ENCODE measurements at places on chromosomes 11 and 22.

DNA sequence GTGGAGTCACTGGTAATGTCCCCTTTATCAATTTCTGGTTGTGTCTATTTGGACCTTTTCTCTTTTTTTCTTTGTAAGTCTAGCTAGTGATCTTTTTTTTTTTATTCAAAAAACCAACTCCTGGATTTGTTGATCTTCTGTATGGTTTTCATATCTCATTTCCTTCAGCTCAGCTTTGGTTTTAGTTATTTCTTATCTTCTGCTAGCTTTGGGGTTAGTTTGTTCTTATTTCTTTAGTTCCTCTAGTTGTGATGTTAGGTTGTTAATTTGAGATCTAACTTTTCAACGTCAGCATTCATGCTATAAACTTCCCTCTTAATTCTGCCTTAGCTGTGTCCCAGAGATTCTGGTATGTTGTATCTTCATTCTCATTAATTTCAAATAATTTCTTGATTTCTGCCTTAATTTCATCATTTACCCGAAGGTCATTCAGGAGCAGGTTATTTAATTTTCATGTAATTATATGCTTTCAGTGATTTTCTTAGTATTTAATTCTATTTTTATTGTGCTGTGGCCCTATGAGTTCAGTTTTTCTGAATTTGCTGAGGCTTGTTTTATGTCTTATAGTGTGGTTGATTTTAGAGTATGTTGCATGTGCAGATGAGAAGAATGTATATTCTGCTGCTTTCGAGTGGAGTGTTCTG, 29.0 kb downstream of the PI4KA start:
- no peak for DNase-seq

DNA sequence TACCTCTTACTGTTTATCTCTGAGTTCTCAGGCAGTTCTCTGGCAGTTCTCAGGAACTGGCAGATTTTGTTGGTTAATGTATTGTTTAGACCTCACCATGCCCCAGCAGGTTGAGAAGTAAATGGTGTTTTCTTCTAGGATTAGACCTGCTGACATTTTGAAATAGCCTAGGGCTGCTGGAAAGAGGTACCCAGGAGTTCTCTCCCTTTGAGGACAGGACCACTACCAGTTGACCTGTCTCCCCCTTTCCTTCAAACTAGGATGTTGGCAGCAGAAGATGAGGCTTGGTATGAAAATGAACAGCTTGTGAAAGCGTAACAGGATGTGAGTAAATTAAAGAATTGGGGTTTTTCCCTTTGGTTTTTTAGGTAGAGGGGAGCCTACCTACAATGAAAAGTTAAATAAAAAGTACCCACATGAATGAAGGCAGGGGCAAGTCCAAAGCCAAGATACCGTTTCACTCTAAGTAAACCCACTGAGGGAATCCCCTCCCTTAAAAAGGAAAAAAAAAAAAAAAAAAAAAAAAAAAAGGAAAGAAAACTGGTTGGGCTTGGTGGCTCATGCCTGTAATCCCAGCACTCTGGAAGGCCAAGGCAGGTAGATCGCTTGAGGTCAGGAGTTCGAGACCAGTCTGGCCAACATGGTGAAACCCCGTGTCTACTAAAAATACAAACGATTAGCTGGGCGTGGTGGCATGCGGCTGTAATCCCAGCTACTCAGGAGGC, 96.2 kb downstream of the PDHX start:
- no peak for DNase-seq

DNA sequence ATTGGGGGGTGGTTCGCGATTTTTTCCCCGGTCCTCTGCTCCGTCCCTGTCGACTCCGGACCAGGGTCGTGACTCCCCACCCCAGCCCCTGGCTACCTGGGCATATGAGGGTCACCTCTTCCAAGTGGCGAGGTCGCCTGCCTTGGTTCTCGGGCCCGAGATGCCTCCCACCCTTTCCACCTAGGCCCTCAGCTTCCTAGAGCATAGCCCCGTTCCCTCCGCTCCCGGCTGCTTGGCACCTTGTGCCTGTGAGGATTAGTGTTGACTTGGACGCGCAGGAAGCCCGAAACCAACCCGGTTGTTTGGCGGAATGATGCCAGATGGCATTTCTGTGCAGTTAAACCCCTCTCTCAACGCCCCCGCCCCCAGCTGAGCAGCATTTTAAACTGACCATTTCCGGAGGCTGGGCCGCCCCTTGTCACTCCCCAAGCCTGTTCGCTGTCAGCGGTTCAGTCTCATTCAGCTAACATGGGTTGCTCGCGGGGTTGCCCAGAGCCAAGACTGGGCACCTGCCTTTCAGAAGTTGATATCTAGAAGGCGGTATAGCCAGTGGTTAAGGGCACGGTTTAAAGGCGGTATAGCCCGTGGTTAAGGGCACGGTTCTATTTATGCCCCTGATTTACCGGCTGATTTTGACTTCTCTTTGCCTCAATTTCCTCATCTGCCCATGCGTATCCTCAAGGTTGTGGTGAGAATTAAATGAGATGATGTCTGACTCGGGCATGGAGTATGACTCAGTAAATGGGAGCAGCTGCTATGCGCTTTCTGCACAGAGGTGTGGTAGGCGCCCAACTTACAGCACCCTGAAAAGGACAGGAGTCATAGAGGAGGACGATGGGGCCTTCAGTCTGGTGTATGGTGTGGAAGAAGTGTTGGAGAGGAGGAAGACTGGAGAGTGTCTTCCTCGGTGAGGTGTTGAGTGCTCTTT, 639 bp downstream of the INCENP start:
- DNase-seq: peak; percentile 30

- no peak for DNase-seq
Observed at GRCh38 chr11:91220476-91221202, 997.8 kb upstream of the CHORDC1 start.

DNA sequence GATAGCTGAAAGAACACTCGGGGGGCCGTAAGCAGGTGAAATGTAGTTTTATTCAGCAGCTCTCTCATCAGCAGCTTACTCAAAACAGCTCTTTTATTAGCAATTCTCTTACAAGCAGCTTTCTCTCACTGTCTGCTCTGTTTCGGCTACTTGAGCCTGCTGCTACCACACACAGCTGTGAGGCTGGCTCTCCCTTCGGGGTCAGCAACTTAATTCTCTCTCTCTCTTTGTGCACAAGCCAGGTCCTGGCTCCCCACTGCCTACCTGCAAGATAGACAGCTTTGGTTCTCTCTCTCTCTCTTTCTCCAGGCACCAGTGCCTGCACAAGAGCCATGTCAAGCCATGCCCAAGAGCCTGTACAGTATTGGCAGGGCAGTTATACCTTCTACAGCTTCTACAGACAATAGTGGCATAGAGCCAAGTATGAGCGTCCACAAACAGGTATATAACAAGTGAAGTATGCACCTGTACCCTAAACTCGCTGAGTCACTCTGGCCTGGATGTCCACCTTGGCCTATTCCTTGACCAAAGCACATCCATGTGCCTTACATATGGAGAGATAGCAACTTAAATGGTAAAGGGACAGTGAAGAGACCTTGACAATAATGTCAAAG, 110.8 kb downstream of the MTNR1B start:
- DNase-seq: no peak

- no peak for DNase-seq
Observed at GRCh38 chr11:68843052-68843561, 1.4 kb upstream of the CPT1A start.

GRCh38 chr11:123601136-123601535, 53.3 kb downstream of the SCN3B start:
- no peak for DNase-seq

DNA sequence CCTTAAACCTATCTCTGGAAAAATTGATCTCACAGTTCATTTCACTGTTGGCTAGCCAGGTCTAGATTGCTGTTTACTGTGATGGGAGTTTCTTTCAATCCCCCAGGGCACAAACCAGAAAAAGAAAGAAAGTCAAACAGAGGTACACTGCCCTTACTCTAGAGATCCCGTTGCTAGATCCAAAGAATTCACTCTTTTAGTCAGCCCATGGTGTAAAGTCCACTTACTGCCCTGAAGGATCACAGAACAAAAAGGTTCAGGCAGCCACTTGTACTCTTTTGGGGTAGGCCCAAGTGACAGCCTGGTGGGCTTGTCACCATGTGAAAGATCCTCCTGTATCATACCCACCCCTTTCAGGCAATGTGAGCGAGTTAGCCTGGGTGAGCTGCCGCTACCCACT, 162.6 kb upstream of the CCDC179 start:
- DNase-seq: no peak

DNA sequence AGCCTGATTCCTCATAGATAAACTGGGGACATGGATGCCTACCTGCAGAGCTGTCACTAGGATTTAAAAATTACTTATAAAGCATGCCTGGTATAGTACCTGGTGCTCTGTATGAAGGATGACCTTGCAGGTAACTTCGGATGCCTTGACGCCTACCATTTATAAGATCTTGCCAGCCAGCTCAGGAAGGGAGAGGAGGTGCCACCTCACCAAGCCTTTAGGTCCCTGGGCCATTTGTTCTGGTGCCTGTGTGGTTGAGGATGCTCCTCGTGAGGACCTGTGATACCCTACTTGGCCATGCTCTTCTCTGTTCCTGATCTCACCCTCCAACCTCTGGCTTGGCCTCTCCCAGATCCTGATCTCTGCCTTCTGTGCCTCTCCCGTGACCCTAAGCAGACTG, 85.2 kb downstream of the FDX1 start:
- no peak for DNase-seq

GRCh38 chr22:36815558-36816338, 1.1 kb downstream of the PVALB start:
- DNase-seq: no peak

GRCh38 chr11:97937501-97937900, 1083.2 kb upstream of the CNTN5 start:
- no peak for DNase-seq
